ENCODE measurements at places on chromosomes 13 and 19.

DNA sequence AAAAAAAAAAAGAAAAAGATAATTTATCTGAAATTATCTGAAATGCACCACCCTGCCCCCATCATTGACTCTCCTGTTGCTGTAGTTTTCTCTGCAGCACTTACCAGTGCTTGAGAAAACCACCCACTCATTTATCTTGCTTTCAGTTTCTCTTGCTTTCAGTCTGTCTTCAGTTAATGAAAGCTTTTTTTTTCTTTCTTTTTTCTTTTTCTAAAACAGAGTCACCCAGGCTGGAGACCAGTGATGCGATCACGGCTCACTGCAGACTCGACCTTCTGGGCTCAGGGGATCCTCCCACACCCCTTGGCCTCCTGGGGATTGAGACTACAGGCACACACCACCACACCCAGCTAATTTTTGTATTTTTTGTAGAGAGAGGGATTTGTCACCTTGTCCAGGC, 4.3 kb upstream of the ACP5 start:
- DNase-seq, result no peak

DNA sequence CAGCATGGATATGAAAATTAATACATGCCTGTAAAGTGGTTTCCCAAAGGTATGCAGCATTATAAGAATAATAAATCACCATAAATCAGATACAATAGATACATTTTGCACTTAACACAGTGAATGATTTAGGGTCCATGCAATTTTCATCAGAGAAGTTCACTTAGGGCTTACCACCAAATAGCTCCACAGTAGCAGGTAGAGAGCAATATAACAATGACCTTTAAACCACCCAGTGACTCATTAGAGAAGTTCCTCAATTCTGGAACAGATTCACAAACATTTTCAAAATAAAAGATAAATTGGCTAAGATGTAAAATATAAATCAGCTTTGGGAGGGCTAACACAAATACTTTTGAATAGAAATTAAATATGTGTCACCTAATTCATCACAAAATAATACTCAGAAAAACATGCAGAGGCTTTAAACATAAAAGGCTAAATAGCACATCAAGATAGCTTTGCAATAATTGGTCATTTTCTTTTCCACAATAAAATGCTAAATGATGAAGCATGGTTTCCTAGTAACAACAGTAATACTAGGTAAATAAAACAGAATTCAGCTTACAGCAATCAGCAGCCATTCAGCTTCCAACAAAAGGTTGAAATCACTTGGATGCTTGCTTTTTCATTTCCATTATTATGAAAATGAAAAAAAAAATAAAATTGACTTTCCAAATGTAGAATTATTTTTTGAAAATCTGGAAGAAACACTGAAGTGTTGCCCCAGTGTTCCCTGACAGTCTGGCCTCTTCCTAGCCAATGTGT, 84.3 kb upstream of the NBEA start:
- DNase-seq, result no peak

DNA sequence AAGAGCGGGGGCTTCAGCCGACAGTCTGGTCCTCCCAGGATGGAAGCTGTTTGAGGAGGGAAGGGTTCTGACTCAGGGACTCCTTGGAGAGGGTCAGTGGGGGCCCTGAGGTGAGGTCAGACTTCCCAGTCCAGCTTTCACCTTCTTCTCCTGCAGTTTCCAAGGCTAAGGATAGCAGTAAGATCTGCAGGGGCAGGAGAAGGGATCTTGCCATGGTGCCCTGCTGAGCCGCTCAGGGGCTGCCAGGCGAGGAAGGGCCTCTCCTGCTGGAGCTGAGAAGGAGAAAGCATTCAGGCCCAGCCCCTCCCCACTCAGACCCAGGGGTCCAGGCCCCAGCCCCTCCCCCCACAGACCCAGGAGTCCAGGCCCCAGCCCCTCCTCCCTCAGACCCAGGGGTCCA, 1.5 kb downstream of the KLK7 start:
- no peak for DNase-seq

DNA sequence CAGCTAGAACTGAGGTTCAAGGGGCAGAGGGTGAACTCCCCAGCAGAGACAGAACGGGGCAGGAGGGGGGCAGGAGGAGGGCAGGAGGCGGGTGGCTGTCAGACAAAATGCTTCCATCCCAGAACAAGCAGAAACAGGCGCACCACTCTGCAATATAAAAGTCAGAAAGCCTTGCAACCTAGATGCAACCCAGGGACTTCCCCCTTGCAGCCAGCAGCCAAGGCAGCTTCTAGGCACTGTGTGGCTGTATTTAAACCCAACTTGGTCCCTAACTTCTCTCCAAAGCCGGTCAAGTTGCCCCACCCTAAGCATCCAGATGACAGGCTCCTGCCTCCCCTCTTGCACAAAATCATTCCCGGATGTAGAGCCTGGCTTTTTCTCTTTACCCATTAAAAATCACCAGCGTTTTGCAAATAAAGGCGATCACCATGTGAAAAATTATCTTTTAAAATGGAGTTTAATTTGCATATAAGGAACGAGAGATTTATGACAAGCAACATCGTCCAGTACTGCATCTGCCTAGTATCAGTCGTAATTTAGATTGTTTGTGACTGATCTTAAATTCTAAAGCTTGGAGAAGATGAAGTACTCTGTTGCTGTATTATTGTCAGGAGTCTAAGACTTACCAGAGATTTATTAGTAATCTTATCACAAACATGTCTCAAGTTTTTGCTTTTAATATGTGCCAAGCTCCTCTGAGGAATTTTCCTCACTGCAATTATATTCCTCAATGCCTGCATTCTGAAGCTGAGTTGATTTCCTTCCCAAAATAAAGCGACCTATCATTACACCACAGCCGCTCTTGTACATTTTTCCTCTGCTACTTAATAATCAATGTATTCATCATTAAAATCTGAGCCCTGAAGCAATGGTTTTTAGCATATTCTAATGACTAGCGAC, 307.1 kb upstream of the ZNF507 start:
- DNase-seq, result no peak

- no peak for DNase-seq
Measured at GRCh38 chr13:110046811-110047210, 260.1 kb downstream of the COL4A1 start.

DNA sequence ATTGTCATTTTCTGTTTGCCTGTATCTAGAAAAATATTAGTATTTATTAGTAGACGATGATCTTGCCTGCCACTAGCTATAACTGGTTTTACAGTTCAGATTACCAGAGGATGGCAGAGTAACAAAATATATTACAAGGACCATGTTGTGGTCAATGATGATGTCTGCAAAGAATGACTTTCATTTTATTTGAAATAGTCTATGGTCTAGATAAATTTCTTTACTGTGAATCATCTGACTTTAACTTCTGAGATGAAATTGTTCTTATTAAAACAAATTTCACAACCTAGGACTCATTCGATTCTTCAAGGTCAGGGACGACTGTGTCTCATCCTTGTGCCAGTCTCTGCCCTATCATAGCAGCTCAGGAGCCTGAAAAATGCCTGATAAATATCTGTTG, 637.8 kb upstream of the KLF12 start:
- DNase-seq, result no peak

- DNase-seq, result no peak
Measured at GRCh38 chr13:48571126-48571913, 38.4 kb upstream of the RCBTB2 start.

DNA sequence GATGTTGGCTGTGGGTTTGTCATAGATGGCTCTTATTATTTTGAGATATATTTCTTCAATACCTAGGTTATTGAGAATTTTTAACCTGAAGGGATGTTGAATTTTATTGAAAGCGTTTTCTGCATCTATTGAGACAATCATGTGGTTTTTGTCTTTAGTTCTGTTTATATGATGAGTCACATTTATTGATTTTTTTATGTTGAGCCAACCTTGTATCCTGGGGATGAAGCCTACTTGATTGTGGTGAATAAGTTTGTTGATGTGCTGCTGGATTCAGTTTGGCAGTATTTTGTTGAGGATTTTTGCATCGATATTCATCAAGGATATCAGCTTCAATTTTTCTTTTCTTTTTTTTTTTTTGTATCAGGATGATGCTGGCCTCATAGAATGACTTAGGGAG, 29.4 kb downstream of the NBEA start:
- no peak for DNase-seq

- no peak for DNase-seq
Measured at GRCh38 chr13:51935326-51936171, 73.8 kb downstream of the CCDC70 start.

DNA sequence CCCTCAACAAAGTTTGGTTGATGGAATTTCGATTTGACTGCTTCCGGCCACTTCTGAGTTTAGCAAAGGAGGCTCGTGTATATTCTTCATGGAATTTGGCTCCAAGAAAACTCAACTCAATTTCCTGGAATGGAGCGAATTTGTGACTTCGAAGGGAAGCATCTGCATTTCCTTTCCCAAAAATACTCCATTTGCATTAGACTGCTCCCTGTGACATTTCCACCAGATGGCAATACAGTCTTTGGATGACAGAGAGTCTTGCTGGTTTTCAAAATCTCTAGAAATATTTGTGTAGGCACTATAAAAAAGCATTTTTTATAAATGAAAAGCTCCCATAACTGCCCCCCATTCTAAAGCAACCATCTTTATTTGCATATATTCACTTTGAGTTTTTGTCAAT, 4.1 kb downstream of the C1QTNF9 start:
- no peak for DNase-seq

- no peak for DNase-seq
Measured at GRCh38 chr19:42422901-42423461, 4.2 kb downstream of the LIPE start.

DNA sequence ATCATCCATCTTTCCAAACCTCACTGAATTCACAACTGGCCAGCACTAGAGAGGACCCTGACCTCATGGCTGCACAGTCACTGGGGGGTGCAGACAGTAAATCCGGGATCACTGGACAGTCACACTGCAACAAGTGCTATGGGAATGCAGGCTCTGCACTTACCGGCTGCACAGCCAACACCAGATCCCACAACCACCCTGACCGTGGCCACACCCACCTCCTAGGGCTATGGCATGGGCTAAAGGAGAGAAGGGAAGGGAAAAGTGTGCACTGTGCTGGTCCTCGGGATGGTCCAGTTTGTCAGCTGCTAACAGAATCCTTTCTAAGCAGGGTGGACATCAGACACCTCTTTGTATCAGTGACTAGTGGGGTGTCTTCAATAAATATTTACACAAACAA, 118.2 kb downstream of the MIPEP start:
- DNase-seq, result no peak

DNA sequence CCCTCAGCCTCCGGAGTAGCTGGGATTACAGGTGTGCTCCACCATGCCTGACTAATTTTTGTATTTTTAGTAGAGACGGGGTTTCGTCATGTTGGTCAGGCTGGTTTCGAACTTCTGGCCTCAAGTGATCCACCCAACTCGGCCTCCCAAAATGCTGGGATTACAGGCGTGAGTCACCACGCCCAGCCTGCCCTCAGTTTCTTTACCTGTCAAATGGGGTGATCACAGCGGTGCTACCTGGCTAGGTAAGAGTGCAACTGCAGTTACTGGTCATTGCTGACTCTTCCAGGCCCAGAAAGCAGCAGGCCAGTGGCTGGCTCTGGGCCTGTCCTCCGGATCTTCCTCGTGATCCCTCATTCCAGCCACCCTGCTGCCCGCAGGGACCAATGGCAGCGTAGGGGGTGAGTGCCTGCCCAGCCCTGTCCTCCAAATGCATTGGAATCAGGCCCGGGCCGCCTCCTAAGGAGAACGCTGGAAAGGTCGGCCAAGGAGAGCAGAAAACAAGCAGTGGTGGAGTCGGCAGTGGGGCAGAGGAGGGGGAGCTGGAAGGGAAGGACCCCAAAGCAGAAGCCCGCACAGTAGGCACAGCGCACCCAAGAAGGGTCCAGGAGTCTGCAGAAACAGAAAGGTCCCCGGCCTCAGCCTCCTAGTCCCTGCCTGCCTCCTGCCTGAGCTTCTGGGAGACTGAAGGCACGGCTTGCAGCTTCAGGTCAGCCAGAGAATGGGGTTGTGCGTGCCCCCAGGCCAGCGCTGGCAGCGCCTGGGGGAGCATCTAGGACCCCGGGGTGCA, 1.8 kb upstream of the SLC27A1 start:
- DNase-seq, result no peak

- DNase-seq, result no peak
Measured at GRCh38 chr19:42242069-42242511, 312 bp downstream of the GSK3A start.

DNA sequence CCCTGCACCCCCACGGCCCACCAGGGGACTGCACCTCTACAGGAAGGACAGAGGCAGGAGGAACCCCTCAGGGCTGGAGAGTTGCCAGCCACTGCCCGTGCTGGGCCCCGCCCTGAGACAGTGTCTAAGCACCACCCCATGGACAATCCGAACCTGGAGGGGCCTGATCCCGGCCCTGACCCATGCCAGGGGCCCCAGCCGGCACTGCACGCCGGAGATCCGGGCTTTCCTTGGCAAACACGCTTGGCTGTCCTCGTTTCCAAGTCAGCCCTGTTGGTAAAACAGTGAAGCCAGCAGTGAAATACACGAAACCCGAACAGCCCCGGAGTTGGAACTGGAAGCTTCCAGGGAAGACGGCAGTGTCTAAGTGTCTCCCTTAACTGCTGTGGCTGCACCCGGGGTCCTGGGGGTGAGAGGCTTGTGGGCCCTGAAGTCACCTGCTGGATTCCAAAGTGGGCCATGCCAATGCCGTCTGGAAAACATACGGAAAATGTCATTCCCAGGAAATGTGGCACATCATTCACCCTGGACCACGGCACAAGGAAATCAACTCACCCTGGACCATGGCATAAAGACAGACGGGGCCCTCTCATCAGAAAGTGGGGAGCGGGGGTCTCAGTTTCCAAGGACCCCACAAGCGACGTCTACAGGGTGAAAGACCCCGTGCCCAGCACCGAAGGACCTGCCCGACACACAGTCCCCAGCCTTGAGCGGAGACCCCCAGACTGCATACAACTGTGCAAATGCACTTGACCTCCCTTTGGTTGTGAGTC, 30.9 kb downstream of the RASA3 start:
- no peak for DNase-seq

All from NCI-H2081 treated with DMSO at 0.1 percent for 48 hours (cell line).